AML-193 (cell line): ENCODE measurements at places on chromosomes 12 and 14.

DNA sequence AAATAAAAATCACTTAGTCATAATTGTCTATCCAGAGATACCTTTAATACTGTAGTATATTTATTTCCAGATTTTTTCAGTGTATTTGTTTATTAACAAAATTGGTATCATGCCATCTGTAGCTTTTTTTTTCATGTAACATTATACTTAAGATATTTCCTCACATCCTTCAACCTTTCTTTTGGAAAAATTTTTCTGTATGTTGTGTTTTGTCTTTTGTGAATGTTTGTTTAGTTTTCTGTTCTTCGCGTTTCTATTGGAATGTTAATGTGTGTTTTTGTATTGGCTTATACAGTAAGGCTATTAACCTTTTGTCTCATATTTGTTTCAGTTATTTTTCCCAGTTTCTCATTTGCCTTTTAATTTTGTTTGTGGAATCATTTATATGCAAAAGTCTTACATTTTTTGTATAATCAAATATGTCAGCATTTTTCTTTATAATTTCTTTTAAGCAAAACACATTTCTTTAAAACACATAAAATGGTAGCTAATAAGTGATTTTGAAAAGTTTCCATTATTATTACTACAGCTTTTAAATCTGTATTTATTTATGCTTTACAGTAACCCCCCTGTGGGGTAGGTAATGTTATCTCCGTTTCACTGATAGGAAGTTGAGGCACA lies 433.7 kb downstream of the RAD51B start:
- no peak for DNase-seq

DNA sequence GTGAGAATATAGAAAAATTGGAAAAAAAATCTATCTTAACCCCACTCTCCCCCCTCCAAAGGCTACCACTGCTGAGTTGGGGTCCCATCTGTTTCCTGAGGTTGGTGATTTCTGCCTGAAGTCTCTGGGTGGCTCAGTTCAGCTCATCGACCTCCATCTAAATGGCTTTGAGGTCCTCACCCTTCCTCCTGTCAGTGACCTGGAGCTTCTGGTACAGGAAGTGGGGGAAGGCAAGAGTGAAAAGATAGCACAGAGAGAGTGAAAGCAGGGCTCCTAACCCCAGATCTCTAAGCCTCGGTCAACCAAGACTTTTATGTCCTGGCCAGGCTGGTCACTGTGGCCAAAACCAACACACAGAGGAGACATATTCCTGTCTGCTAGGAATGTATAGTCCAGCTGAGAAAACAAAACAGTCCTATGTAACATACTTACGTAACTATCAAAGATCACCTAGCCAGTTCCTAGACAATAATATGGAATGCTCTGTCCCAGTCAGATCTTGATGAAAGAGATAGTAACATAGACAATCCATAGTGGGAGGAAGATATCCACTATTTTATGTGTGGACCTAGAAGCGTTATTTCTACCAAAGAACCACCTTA lies 12.3 kb upstream of the KRT73 start:
- no peak for DNase-seq

DNA sequence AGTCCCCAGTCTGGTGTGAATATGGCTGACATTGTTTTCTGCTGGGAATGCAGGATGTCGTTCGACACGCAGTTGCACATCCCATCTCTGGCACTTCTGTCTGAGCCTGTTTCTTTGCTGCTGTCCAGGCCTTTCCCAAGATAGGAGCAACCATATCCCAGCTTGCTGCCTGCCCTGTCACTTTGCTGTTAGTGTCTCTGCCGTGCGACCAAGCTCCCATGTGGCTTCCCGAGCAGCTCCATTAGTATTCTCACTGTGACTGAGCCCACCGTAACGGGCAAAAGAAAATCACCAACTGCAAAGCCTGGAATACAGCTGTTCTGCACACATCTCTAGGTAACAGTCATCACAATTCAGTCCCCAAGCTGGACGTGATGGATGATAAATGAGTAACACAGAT lies 66.0 kb upstream of the CPSF6 start:
- DNase-seq = no peak

- DNase-seq = no peak
Measured at GRCh38 chr14:22598896-22599244, 770 bp downstream of the ABHD4 start.
